ENCODE measurements at places on chromosomes 7 and 10. TPM values are rescaled to one million over a fixed set of nuclear protein-coding genes. Genes with fewer than 3 reads are reported as not detected.

- H3K4me3 ChIP-seq: no peak overlapping the region
- no peaks in the 10 kb centered on the region for H3K27me3 ChIP-seq
- H3K4me1 ChIP-seq: no peaks in the 10 kb centered on the region
Measured at GRCh38 chr7:82624337-82624736, 180.8 kb upstream of the CACNA2D1 start.

DNA sequence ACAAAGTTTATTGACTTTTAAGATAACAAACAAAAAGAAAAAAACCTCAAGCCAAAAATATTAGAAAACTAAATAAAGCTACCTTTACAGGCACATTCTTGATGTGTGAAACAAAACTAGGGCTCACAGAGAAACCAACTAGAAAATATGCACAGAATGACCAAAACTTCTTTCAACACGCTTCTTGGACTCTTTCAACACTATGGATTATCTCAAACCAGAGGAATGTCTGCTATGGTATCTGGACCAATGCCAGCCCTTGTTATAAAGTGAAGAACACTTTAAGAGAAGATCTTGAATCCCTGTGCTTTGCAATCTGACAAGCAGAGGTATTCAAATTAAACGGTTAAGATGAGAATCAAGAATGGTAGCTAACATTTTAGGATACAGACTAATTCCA lies 76.6 kb downstream of the DNAJC1 start:
- peaks cover 6% of the 10 kb centered on the region for H3K36me3 ChIP-seq
- peak overlapping the region; percentile 52 for H3K27ac ChIP-seq
- H3K4me3 ChIP-seq: no peak overlapping the region
- no peak for DNase-seq
- H3K27me3 ChIP-seq: no peaks in the 10 kb centered on the region

DNA sequence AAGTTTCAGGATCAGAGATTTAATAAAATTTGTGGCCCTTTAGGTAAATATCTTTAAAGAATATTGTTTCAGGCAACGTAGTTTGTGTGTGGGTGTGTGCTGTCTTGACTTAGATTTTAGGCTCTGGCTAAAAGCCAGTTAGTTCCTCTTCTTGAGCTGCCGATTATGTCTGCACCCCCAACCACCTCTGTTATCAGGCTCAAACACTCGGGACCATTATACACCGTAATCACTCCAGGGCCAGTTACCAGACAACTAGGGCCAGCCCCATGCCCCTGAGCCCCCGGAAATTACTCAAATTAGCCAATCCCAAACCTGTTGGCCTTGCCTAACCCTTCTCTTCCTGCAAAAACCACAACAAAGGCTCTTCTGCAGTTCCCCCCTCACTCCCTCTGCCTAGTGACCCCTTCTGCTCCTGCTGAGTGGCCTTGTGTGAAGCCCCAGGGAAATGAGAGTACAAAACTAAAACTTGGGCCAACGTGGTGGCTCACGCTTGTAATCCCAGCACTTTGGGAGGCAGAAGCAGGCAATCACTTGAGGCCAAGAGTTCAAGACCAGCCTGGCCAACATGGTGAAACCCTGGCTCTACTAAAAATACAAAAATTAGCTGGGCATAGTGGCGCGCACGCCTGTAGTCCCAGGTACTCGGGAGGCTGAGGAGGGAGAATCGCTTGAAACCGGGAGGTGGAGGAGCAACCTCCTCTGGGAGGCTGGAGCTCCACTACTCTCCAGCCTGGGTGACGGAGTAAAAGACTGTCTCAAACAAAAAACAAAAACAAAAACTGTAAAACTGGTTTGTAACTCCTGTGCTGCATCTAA lies 9.2 kb upstream of the HNRNPF start:
- DNase-seq: no peak
- no peak overlapping the region for H3K4me3 ChIP-seq
- no peaks in the 10 kb centered on the region for H3K36me3 ChIP-seq

DNA sequence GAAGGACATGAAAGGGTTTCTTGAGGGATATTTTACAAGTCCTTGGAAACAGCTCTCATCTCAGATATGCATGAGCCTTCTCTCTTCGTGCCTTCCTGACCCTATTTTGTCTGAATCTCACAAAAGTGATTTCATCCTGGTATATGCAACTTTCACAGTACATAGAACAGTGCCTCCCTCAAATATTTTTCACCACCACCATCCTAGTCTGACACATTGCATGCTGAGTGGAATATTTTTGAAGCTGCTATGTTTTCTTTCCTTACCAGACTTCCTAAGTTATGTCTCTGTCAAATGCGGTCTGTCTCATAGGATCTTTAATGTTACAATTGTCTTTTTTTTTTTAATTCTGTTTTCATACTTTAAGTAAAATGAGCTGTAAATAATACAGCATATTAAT lies 673.3 kb upstream of the LRRN3 start:
- H3K27ac ChIP-seq: no peak overlapping the region
- no peak overlapping the region for H3K4me3 ChIP-seq
- peaks cover 4% of the 10 kb centered on the region for H3K4me1 ChIP-seq
- no peaks in the 10 kb centered on the region for H3K27me3 ChIP-seq
- DNase-seq: no peak

AS3MT gene
- 11.8 TPM for total RNA-seq

GRCh38 chr7:30028749-30029635 lies 780 bp downstream of the PLEKHA8 start:
- peak overlapping the region; percentile 91 for H3K27ac ChIP-seq
- peak; percentile 80 for DNase-seq
- peaks cover 11% of the 10 kb centered on the region for H3K36me3 ChIP-seq

DNA sequence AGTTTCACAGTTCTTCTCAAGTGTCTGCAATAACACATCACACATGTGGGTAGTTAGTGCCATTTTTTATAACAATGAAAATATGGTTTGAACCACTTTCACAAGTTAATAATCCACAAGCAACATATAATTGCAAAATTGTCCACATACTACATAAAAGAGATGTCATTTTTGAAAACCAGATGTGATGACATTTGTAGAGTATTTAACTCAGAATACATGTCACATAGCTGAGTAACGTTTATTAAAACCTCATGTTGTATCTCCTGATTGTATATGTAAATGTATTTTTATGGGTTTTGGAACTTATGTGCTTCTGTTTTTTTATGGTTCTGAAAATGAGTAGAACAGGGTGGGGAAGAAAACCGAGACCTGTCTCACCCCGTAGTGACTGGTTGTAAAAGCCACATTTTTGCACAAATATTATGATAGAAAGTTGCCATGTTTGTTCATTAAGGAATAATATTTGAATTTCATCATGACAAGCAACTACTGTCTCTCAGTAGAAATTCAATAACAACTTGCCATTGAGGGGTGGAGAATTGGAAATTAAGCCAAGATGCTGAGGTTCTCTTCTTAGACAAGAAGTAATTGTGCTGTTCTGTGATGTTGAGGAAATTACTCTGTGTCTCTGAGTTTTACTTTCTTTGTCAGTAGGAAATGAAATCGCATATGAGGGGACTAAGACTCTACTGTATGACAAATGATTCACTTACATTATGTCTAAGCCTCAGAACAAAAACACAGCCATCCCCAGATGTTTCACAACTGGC lies 29.2 kb upstream of the EGFR start:
- H3K36me3 ChIP-seq: no peaks in the 10 kb centered on the region
- no peaks in the 10 kb centered on the region for H3K4me1 ChIP-seq
- H3K27ac ChIP-seq: no peak overlapping the region
